ENCODE measurements at places on chromosomes 12 and 14.

DNA sequence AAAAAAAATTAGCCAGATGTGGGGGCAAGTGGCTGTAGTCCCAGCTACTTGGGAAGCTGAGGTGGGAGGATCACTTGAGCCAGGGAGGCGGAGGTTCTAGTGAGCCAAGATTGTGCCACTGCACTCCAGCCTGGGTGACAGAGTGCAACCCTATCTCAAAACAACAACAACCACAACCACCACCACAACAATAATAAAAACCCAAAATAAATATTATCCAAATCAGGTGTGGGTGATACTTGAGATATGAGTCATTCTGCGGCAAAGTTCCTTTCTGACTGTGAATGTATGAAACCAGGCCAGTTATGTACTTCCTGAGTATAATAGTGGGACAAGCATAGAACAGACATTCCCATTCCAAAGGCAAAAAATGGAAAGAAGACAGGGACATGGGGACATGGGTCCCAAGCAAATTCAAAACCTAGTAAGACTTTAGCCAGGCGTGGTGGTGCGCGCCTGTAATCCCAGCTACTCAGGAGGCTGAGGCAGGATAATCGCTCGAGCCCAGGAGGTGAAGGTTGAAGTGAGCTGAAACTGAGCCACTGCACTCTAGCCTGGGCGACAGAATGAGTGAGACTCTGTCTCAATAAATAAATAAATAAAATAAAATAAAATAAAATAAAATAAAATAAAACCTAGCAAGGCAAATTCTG lies 9.7 kb upstream of the ERC1 start:
- H3K27me3 ChIP-seq: no peaks in the 10 kb centered on the region
- no peak for DNase-seq
- H3K36me3 ChIP-seq: peaks cover 3% of the 10 kb centered on the region
- H3K4me3 ChIP-seq: no peak overlapping the region
- no peak overlapping the region for H3K27ac ChIP-seq
- H3K4me1 ChIP-seq: no peaks in the 10 kb centered on the region

GRCh38 chr12:6632026-6632983 lies 3.5 kb downstream of the LPAR5 start:
- no peak for DNase-seq
- H3K4me1 ChIP-seq: peaks cover 5% of the 10 kb centered on the region
- no peaks in the 10 kb centered on the region for H3K36me3 ChIP-seq
- H3K27me3 ChIP-seq: peaks cover 48% of the 10 kb centered on the region
- H3K4me3 ChIP-seq: no peak overlapping the region

DNA sequence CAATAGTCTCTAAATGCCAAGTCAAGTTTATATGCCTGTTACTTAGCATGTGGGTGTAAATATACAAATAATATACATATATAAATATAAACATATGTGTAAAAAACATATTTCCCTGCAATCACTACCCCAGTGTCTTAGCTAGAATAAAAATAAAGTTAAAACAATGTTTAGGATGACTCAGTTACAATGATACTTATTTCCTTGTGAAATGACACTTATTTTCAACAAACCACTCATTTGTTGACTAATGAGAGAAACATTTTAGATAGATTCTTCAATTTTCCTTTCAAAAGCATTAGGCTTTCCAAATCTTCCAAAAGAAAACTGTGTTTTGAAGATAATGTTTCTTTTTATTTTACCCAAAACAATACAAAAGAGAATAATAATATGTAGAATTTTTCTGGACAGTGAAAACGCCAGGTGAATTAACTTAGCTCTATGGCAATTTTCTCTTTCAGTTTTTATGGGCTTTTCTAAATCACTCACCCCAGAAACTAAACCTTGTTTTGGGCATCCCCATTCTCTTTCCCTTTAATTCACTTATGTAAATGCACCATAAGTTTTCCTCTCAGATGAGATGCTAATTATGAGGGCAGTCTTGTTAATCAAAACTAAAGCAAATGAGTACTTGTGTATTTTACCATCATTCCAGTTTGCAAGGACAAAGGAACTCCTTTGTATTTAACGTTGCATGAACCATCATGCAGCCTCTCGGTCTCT lies 465.9 kb downstream of the BCAT1 start:
- peaks cover 13% of the 10 kb centered on the region for H3K4me1 ChIP-seq
- H3K4me3 ChIP-seq: no peak overlapping the region
- DNase-seq: no peak
- no peaks in the 10 kb centered on the region for H3K36me3 ChIP-seq
- no peak overlapping the region for H3K27ac ChIP-seq

DNA sequence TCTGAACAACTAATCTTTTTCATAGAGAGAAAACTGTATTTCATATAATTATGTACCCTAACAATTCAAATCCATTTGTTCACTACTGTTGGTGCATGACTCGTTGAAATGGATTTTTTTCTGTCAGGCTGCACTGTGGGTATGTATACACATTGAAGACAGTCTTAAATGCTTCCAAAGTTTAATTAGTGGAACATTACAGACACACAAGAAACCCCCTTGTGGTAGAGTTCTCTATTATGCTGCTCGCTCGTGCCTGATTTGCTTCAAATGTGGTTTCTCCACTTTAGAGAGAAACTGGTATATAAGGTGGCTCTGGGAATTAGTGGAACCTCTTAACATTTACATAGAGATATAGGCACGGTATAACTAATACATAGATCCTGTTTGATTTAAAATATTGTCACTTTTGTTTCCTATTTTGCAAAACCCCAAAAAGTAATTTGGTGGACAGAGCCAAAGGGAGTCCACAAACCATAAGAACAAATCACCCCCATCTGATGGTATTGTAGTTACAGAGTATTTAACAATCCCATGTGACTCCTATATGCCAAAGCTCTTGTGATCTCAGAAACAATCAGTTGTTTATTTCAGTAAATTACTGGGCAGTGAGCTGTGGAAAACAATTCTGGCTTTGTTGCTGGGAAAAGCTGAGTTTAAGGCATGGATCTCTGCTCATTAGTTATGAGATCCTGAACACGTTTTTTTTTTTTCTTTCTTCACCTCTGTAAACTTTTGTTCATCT lies 159.5 kb downstream of the BRMS1L start:
- H3K4me3 ChIP-seq: no peak overlapping the region
- no peak overlapping the region for H3K27ac ChIP-seq
- no peaks in the 10 kb centered on the region for H3K36me3 ChIP-seq
- peaks cover 1% of the 10 kb centered on the region for H3K4me1 ChIP-seq
- DNase-seq: no peak

- no peak overlapping the region for H3K4me3 ChIP-seq
- H3K36me3 ChIP-seq: no peaks in the 10 kb centered on the region
- no peak overlapping the region for H3K27ac ChIP-seq
- H3K4me1 ChIP-seq: peaks cover 42% of the 10 kb centered on the region
- DNase-seq: no peak
These were observed 10.0 kb downstream of the NUAK1 start for GRCh38 chr12:106128585-106129328.

DNA sequence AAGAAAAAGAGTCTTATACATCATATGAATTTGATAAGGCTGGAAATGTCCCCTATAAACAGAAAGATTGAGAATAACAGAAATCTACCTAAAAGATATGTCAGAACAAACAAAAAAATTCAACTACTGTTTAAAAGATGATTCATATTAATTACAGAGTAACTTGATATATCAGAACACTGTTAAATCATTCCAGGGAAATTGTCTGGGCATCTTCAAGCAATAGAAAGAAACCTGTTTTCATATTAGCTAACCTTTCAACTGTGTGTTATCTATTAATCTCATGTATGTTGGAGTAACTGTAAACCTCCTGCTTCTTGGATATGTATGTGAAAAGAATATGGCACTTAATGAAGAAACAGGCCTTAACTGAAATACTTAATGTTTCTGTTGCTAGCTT lies 96.7 kb downstream of the NUBPL start:
- no peaks in the 10 kb centered on the region for H3K27me3 ChIP-seq
- H3K27ac ChIP-seq: no peak overlapping the region
- no peaks in the 10 kb centered on the region for H3K4me1 ChIP-seq
- no peak overlapping the region for H3K4me3 ChIP-seq
